ENCODE measurements at places on chromosomes 2 and 18.
A peak's percentile ranks its signal among the peaks of the same experiment; 100 is the strongest.

DNA sequence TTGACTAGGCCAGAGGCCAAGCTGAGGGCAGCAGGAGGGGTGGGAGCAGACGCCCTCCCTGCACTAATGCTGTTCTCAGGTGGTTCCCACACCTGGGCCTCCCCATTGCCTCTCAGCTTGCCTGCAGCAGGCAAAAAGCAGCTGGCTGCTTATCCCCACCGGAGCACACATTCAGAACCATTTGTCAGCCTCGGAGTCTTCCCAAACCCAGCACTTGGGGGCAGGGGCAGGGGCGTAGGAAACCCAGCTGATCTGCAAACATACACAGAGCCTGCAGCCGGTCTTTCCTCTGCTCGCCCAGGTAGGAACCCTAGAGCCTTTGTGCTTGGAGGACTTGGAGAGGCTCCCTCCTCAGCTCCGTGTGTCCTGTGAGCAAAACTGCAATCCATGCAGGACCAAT, 249.8 kb downstream of the CYP26B1 start:
- no peak for DNase-seq

- no peak for DNase-seq
These were observed 2.4 kb upstream of the SP9 start for GRCh38 chr2:174332217-174332963.

GRCh38 chr2:152557273-152557888, 159.9 kb downstream of the PRPF40A start:
- no peak for DNase-seq

DNA sequence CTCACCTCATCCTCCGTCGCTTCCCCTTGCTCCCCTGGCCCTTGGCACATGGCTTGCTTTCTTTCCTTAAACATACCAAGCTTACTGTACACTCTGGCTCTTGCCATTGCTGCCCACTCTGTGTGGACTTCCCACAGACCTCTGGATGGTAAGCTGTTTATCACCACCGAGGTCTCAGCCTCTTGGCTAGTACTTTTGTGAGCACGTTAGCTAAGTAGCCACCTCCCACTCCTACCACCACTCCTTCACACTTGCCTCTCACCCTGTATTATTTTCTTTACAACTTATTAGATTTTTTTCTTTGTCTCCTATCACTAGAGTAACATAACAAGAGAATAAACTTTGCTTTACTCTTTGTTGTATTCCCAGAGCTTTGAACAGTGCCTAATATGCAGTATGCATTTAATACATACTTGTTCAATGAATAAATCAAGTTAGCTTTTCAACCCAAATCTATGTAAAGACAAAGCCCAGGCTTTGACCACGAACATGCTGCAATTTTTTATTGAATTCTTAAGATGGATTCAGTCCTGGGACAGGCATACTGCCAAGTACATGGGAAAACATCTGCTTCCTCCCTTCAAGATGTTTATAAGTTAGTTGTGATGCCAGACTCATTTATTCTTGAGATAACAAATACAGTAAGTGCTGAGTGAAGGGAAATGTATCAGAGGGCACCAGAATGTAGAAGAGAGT, 25.0 kb upstream of the MSGN1 start:
- no peak for DNase-seq

DNA sequence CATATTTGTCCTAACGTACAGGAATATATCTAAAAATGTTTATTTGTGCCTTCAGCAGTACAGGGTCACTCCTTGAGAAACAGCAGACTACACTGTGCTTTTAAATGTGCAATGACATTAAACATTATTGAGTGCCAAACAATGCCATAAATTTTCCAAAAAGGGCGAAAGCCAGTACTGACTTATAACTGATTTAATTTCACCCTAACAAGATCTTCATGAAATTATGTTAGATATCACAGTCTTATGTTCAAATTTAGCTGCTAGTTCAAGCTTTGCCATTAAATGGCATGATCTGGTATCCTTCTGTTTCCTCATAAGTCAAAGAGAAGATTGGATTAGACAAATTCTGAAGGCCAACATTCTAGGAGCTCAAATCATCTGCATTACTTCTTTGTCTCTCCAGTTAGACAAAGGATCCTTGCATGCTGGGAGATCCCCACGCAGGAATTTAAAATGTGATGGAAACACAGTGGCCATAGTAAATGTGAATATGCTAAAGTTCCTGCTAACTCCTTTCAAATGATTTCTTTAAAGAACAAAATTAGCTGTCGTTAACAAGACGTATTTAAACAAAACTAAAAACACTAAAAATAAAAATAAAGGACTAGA, 129.3 kb upstream of the STON1 start:
- DNase-seq, result no peak

DNA sequence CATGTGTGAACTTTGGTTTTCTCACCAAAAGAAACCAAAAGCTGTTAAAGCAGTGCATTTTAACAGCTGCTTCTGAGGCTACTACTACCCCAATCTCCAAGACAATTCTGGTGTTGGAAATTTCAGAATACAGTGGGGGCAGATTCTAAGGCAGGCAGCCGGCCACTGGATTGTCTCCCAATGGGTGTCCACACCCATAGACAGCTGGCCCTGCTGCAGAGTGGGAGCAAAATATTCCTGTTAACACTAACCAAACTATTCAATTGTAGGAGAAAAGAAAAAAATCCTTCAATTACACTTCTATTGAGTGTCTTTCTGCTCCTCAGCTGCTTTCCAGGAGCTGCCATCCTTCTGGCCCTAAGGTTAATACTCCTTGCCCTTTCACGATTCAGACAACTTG, 223.7 kb downstream of the ALK start:
- no peak for DNase-seq

DNA sequence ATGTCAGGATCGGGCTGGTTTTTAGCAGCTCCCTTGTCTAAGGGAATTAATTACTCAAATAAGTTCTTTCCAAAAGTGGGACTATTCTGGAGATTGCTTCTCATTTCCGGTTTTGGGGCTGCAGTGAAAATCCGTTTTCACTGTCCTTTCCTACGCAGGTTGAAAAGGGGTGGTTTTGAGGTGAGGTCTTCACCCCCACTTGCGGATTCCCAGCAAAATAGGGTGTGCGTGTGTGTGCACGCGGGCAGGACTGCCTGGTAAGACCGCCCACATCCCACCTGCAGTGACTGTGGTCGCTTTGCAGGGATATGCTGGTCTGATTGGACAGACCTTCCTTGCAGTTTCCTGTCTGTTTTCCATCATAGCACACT, 472 bp upstream of the PLEKHM3 start:
- DNase-seq, result no peak

DNA sequence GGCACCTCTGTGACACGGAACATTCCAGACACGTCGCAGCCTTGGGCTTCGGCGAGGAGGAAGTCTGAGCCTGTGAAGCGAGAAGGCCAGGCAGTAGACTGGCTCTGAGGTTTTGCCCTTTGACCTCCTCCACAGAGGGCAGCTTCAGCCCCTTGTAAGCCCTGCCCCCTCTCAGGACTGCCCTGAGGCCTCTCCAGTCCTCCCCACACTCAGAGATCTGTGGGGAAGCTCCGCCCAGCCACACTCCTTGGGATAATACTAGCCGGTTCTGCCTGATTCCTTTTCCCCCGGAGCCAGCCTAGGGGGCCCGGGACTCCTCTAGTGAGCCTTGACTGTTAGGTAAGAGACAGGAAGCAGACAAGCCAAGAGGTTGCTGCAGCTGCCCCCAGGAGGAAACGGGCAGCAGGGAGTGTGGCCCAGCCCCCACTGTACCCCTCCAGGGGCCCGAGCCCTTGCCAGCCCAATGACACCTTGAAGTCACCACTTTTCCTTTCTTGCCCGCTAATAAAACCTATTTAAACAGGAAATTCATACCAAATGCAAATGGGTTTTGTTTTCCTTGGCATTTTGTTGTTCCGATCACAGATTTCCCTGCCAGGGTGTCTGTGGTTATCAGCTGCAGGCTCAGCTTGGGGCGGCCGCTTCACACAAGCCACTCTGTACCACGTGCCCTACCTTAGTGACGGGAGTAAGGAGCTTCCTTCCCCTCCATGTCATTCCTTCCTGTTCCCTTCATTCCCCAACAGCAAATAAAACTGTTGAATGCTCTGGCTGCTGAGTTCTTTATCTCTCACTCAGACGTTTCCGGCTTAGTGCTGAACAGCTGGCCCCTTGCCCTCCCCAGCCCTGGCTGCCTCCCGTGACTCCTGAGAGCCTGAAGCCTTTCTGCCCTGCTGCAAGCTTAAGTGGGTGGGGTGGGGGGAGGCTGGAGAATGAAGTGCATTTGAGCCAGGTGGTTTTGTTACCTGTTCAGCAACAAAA, 124.7 kb downstream of the CABLES1 start:
- DNase-seq, result no peak

- DNase-seq, result no peak
These were observed 17.0 kb downstream of the RNU4ATAC start for GRCh38 chr2:121547646-121548045.

- DNase-seq, result peak; percentile 47
These were observed at the start of gene SLC40A1 for GRCh38 chr2:189580658-189581353. Gene SLC40A1 (minus strand): TSS chr2:189580786. CDS start chr2:189580460, 326 bp downstream.

DNA sequence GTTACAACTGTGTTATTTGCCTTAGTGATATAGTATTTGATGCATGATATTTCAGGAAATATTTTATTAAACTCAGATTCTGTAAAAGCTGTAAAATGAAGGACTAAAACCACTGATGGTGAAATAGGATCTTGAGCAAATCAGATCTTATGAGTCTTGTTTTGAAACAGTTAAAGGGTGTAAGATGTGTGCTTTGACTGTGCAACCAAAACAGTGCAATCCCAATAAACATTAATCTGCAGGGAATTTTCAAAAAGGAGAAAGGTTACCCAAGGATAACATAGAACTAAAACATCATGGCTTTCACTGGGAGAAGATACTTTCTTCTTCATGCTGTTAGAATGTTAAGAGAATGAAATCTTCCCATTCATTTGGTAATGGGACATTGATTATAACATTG, 378.7 kb downstream of the PARD3B start:
- no peak for DNase-seq

- DNase-seq, result no peak
These were observed 3.4 kb downstream of the MAP4K3 start for GRCh38 chr2:39433586-39434195.

DNA sequence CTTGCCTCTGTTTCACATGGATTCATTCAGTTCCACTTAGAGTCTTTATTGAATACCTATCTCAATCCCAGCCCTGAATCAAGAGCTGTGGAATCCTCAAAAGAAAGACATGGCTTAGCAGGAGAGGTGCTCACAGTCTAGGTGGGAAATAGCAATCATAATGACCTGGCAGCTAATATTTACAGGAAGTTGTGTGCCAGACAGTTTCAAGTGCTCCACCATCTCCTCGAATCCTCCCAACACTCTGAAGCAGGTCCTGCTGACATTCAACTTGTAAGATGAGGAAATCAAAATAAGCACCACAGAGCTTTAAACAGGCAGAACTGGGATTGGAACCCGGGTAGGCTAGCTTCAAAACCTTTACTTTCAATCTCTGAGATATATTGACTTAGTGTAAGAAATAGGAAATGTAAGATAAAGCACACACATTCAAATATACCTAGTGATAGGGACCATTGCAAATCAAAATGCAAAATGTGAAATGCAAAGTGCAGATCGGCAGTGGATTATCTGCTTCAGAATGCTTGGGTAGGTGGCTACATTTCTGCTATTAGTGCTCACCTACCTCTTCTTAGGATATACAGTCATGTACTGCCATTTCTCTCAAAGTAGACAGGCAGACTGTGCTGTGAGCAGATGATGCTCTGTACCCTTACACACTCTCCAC, 182.0 kb downstream of the PRKCE start:
- DNase-seq, result no peak

DNA sequence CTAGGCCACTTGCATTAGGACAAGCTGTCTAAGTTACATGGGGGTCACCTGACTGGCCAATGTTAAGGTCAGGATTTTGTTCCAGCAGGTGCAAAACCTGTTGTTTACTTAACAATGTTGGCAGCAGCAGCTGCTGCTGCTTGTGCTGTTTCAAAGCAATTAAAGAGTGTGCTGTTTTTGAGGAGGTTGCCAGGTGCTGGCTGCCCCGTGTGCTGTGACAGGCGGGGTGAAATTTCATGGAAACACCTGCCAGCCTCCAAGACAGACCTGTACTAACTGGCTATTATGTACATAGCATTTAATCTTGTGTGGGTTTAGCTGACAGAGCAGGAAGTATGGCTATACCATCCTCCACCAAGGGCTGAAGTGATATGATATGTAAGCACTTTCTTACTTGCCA, 224.9 kb downstream of the ASXL3 start:
- DNase-seq, result no peak

DNA sequence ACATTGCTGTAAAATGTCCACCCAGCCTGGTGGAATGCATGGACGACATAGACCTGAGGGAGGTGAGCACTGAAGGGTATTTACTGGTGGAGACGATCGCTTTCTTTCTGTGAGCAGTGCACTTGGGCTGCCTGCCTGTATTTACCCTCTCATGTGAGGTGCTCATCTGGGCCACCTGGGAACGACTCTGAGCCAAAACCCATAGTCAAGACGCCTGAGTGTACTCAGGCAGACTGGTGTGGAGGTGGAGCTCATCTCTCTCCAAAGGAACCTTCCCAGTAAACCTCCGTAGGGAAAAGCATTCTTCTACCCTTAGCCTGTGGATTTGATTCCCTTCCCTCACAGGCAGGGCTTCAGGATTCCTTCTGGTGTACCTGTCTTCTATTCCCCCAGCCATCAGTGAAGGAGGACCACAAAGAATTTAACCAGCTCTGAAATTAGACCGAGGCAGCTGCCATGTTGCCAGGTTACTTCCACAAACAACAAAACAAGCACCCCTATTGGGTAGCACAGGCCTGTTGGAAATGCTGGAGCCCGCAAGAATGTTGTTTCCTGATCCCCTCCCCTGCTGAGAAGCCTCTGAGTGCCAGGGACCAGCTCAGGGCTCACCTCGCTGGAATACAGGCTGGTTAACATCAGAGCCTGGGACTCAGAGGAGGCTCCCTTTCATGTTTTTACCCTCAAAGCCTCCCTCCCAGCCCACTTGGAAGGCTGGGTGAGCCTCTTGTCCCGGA, 47.5 kb upstream of the TXNDC2 start:
- DNase-seq, result no peak

GRCh38 chr2:236847538-236848263, 238.0 kb upstream of the COPS8 start:
- no peak for DNase-seq

- no peak for DNase-seq
These were observed 28.8 kb downstream of the SP100 start for GRCh38 chr2:230444832-230445231.
